ENCODE measurements at places on chromosomes 7 and 10.
A peak's percentile ranks its signal among the peaks of the same experiment; 100 is the strongest.

DNA sequence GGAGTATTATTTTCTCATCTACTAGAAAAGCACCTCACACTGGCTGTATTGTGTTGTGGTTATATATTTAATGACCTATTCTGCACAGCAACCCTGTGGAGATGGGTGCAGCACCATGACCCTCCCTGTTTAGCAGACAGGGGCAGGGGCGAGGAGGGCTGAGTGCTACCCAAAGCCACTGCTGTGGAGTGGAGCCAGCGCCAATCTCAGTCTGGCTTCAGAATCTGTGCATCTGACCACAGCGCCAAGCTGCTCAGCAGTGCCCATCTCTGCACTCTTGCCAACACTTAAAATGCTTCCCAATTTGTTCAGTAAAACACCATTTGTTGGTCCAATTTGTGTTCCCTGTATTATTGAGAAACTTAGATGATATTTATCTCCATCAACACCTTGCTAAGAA is 239.1 kb downstream of the ZMYND11 start:
- no peak for DNase-seq

GRCh38 chr7:115137816-115138215 is 215.9 kb downstream of the MDFIC start:
- DNase-seq = no peak

GRCh38 chr7:155918720-155919390 is 106.6 kb upstream of the SHH start:
- DNase-seq = no peak

DNA sequence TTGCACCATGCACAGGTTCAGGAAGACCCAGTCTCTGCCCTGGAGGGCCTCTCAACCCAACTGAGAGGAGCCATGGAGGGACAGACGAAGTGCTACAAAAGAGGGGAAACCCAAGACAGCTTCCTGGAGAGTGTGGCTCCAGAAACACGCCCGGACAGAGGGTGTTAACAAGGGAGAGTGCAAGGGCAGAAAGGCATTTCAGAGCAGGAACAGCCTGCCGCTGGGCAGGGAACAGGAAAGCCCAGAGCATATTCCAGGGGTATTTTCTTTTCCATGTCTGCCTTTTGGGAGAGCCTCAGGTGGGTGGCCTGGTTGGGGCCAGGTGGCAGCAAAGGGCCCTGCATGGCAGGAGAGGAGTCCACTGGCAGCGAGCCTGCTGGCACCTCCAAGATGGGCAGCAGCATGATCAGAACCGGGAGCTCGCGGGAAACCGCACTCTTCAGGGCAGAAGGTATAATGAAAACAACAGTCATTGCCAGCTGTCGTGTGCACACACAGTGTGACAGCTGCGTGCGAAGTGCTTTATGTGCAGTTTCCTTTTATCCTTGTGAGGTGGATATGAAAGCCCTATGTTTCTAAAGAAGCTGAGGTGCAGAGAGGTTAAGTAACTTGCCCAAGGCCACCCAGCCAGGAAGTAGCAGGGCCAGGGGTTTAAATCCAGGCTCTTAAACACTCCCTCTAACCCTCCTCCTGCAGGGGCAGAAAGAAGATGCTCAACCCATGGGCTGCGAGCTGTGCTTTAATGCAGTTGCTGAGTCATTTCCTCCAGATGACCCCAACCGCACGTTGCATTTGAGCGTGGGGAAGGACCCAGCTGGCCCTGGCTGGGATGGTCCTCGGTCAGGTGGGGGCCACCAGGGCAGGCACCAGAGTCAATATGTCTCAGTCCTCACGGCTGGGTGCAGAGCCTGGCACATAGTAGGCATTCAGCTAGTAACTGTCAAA is 128.6 kb downstream of the OAT start:
- peak; percentile 40 for DNase-seq

DNA sequence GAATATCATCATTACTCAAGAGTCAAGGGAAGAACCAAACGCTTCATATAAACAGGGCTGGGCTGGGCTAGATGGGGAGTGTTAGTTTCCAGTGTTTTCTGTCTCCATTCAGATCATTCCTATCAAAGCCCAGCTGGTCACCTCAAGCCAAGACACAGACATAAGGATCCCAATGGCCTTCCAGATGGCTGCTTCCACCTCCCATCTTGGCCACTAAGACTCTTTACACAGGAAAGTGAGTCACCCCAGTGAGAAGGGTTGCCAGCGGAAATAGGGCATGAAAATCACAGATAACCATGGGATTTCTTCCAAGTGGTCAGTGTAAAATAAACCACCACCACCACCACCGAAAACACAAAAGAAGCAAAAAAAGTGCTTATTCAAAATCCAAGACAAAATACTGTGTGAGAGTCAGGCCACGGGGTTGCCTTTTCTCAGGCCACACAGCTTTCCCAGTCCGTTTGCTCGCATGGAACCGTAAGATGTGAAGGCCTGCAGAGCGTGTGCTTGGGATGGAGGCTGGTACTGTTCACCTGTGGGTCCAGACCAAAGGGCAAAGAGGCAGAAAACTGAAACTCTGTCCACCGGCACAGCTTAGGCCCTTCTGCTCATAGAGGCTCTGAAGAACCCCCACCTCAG is 5.6 kb downstream of the PRSS2 start:
- no peak for DNase-seq

GRCh38 chr10:42475168-42476098 is 162.9 kb downstream of the ZNF33B start:
- DNase-seq = no peak

DNA sequence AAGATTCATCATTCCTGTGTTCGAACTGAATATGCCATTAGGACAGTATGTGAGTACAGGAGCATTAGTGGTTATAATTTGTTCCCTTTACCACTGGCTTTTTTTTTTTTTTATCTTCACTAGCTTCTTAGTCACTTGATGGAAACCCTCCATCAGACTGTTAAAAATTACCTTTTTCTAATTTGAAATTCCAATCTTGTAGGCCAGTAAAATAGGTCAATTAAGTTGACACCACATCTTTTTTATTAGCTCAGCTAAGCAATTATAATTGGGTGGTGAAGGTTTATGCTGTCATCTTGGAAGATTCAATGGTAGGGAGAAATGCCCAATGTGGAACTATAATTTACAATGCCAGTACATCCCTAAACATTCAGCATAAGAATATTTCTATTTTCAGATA is 6.1 kb downstream of the NRCAM start:
- DNase-seq = no peak

GRCh38 chr10:90561666-90562065 is 296.2 kb downstream of the HTR7 start:
- no peak for DNase-seq

GRCh38 chr10:104895541-104895940 is 254.5 kb downstream of the SORCS3 start:
- no peak for DNase-seq

DNA sequence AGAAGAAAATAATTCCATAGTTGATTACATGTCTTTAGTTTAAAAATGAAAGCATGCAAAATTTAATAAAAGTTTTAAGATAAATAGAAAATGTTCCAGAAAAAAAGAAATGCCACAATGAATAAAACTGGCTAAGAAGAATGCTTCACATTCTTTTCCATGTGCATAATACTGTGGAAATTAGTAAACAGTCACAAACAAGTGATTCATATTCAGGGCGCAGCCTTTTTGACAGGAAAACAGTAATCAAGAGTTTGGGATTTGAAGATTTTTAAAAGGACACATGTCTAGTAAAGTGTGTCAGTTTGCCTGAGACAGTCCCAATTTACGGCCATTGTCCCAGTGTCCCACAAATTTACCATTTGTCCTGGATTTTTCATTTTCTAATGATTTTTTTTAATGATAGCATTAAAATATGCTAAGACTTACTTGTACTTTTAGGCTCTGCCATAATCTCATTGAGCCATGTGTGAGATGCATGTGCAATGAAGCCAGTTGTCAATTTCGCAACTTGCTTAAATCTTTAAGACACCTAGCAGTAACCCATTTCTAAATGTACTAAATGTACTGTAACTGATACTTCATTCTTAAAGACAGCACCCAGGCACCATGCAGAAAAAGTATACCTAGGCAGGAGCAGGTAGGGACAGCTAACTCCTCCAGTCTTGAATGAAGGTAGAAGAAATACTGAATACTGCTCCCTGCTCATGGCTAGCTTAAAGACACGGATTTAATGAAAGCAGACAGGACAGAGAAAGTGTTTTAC is 46.9 kb downstream of the ZNF438 start:
- DNase-seq = no peak

GRCh38 chr10:59668096-59668495 is 41.6 kb downstream of the SLC16A9 start:
- DNase-seq = no peak

GRCh38 chr7:91520645-91521044 is 256.4 kb downstream of the FZD1 start:
- DNase-seq = no peak

GRCh38 chr10:99374972-99375371 is 45.8 kb downstream of the CNNM1 start:
- no peak for DNase-seq

DNA sequence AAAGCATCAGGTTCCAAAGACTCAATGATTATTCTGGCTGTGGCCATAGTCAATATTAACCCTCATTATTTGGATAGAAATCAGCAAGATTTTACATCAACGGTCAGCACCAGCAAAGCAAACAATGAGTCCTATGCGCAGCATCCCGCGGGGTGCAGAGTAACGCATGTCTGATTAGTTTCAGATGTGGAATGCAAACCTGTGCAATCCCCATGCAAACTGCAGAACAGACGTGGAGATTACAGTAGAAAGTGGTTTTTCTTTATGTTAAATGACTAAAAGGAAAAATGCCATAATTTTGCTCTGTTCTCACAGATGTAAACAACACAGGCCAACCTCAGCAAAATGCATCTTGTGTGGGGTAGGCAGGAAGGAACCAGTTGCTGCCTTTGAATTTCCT is 258.1 kb upstream of the GRB10 start:
- no peak for DNase-seq

GRCh38 chr10:69914398-69915214 is 112.9 kb downstream of the COL13A1 start:
- peak; percentile 71 for DNase-seq

GRCh38 chr10:76769582-76769981 is 868.0 kb downstream of the KCNMA1 start:
- no peak for DNase-seq

DNA sequence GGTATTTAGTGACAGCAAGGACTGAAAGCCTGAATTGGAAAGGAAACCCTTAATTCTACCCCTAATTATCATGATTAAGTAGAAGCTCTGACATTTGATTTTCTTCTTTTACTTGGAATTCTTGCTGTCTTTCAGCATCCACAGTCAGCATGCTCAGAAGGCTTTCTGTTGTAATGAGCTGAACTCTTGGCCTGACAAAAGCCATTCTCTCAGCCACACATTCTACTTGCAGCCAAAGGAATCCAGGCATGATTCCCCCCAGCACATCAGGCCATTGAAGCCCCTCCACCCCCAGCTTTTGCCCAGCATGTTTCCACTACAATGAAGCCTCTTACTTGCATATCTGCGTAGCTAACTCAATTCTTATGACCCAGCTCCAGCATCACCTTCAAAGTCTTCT is 94.3 kb upstream of the FRMD4A start:
- DNase-seq = no peak

DNA sequence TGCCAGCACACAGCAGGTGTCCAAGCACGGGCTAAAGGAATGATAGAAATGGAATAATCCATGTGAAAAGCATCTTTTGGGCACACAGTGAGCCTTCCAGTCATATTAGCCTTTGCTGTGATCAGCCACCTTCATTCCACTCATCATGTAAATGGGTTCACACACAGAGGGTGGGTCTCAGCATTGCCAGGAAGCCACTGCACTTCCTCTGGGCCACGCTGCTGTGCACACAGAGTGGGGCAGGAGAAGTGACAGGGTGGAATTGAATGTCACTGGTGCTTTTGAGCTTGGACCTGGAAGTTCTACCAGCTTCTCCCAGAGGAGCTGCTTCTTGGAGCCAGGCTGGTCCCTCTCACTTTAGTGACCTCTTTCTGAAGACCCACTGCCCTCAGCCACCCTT is 203.5 kb downstream of the USP6NL start:
- no peak for DNase-seq

- DNase-seq = no peak
These were observed 180.5 kb downstream of the ZNF365 start for GRCh38 chr10:62554632-62555199.

- no peak for DNase-seq
These were observed 11.7 kb upstream of the TRIM8 start for GRCh38 chr10:102632394-102633111.

DNA sequence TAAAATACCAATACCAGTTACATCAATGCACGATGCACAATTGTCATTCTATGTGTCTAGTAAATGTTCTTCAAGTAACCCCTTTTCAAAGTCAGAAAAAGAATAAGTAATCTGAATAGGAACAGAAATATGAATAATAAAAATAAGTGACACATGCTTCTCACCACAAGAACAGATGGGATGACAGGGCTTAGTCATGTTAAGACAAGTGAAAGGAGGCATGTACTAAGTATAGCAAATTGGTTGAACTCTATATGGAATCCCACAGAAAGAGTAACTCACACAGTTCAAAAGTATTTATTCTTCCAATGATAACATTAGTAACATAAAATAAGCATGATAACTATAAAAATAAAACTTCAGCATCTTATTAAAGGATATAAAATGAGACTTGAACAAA is 100.9 kb upstream of the TAS2R16 start:
- DNase-seq = no peak

DNA sequence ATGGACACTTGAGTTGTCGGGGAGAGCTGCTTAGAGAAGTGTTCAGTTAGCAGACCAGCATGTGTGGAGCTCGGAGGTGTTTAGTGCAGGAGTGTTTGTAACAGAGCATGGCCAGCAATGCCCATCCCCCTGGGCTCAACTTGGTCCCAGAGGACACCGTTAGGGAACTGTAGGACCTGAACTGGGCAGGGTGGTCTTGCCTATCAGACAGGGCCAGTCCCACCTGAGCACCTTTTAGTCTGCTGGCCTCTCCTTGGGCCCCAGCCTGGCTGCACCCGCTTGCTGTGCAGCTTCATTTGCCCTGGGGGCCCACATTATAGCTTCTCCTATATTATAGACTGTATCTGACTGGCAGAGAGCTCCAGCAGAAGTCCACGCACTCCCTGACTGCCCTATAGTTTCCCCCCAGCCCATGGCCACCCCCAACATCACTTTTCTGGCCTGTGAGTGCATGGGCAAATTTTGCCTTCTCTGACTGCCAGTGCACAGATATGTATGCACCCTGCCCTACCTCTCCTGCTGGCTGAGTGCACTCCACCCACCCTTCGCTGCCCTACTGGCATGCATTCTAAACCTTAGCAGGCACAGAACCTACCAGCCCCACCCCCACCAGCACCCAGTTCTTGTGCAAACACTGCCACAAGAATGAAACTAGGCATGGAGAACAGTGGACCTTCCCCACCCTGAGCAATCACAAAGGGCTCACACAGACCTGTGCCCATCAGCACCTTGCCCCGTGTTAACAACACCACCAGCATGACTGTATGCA is 1030.6 kb upstream of the GHITM start:
- no peak for DNase-seq

Data from GM12892 (cell line).